ENCODE measurements at places on chromosomes 6 and 20.
A peak's percentile ranks its signal among the peaks of the same experiment; 100 is the strongest.

DNA sequence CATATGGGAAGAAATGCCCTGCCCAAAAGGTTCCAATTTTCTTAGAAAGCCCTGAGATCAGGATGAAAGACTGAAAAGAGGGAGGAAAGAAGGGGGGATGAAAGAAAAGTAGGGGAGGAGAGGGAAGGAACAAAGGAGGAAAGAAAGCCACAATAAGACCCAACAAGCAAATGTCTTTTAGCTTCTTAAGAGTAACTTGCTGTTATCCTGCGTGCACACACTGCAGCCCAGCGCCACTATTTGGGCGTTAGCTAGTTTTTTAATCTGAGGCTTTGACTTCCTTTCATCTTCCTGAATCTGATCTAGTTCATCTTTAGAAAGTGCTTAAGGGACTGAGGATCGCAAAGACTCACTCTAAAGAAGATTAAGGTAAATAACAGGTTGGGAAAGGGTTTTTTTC lies 77.4 kb upstream of the HDDC2 start:
- no peak for DNase-seq

DNA sequence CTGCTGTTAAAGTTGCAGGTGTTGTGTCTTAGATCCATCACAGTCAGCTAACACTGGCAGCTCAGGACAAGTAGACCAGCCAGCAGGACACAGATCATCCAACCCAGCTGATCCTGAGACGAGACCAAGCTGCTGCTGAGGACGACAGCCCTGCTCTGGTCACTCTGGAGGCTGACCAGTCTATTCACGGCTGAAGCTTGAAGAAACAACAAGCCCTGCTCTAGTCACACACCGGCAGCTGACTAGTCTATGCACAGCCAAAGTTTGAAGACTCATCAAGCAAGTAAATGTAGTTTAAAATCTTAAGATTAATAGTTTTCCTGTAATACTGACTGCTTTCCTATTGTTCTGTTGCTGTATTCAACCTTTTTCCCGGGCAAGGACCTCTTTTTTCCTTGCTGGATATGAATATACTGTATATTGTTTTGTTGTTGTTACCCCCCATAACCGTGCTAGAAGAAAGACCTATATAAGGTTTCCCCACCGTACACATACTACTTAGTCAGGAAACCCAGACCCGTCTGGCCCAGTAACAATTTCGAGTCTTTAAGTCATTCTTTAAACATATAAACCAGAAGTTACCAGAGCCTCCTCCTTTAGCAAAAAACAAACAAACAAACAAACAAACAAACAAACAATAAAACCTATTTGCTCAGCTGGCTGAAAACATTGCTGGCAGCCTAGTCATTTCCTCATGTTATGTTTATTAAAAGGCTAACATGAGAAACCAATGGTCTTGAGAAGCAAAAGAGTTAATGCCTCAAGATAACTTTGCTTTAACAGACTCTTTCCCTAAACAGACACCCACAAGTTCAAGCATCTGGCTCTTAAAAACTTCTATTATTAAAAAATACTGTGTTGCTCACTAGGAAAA lies 16.7 kb upstream of the GSTA3 start:
- no peak for DNase-seq

DNA sequence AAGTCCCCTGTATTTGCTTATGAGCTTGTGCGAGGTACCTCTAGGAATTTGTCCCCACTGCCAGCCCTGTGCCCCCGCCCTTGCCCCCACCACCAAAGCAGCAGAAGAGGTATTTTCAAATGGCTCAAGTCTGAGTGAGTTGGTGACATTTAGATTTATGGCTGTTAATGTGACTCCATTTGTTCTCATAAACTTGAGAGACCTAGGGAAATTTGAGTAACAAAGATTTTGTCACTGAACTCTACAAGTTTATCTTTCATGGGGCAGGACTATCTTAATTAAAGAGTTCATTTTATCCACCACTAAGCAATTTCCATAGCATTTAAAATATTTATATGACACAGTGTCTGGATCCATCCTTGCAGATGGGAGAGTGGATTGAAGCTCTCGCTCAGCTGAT lies 108.5 kb downstream of the PRND start:
- no peak for DNase-seq

GRCh38 chr6:26097268-26097875 lies 10.1 kb downstream of the HFE start:
- peak; percentile 55 for DNase-seq

DNA sequence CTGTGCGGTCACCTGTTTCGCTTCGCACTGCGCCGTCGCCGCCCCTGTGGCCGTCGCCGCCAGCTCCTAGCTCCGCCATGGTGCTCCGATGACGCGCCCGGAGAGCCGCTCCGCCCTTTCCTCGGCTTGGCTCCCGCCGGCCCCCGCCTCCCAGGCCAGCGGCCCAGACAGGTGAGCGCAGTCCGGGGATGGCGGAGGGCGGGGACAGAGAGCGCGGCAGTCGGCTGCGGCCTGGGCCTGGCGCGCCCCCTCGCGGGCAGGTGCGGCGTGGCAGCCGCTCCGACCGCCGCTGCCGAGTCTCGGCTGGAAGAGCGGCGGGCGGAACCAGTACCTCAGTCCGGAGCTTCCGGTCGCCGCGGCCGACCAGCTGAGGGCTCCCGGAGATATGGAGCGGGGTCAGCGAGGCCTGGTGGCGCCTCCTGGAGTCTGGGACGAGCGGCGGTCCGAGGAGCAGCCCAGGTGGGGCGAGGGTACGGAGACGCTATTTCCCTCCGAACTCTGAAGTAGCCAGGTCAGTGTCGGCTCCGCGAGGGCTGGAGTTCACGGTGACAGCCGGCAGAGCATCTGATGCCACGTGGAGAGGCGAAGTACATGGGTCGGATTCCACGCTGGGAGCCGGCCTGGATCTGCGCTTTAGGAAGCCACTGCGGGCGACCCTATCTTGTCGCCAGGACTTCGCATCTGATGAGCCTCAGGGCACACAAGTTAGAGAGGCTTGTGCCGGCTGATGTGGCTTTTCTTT lies at the start of gene MAP7:
Gene MAP7, minus strand, starts transcription at position 93 of the 742 bp plus-strand sequence. Its CDS starts 14 bp downstream, at position 79.
- DNase-seq, result peak; percentile 73

- DNase-seq, result no peak
Observed at GRCh38 chr6:138844192-138844591, 48.3 kb downstream of the ECT2L start.

- no peak for DNase-seq
Observed at GRCh38 chr6:90326404-90327057, 29.9 kb upstream of the BACH2 start.

DNA sequence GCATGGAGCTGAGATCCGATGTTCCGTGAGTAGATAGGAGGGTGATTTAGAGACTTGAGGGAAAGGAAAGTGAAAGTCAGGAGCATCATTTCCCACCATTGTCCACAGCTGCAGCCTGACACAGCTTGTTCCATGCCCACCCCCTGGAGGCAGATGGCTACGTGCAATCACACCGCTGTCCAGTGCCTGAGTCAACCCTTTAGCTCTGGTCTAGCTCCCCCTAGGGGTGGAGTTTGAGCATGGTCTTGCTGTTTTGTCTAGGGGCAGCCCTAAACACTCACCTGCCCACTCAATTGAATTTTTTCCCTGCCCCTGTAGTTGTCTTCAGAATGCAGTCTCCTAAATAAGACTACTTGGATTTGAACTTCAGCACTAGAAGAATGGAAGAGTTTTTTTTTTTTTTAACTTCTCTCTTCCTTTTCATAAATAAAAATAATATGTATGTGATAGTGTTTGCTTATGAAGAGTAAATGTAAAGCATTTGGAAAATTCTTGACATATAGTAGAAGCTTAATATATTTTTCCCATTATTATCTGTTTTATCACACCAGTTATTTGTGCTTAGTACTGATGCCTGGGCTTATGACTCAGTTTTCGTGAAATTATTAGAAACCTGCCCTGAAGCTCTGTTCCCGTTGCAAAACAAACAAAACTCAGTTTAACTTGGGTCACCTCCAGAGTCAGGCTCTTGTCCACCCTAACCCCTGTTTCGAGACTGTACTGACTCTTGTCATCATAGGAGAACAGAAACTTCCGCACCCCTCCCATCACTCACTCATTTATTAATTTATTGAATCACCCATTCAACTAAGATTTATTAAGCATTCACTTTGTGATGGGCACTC lies 814.8 kb downstream of the MAFB start:
- no peak for DNase-seq

GRCh38 chr20:38601216-38602184 lies at the start of gene ARHGAP40:
ARHGAP40 (plus strand) TSS chr20:38601809.
- no peak for DNase-seq

- DNase-seq, result no peak
Observed at GRCh38 chr20:58744836-58745235, 52.2 kb downstream of the NPEPL1 start.

GRCh38 chr20:20195021-20195705 lies 142.8 kb downstream of the CFAP61 start:
- no peak for DNase-seq

GRCh38 chr20:45592574-45593189 lies 13.6 kb upstream of the WFDC8 start:
- DNase-seq, result no peak

DNA sequence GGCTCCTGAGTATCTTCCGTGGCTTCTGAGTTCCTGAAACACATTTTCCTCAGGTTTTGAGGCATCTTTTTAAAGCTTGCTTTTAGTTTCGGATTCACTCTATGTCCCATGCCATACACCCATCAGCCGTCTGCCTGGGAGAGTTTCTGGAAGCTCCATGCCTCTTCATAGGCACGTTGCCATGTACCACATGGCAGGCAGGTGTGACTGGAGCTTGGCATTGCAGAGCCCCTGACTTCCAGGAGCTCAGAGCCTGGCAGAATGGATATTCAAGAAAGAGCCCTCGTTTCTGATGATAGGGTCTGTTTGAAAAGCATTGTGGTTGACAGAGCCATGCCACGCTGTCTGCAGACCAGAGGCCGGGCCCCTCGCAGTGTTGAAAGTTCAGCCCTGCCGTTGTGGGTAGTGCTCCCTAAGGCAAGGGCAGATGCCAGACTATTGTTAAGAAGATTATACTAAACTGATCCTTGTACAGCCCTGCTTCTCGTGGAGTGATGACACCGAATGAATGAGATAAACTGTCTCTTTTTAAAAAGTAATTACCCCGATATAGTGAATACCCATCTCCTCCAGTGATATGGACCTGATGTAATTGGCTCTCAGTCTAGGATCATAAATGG lies 100.0 kb downstream of the RPP40 start:
- DNase-seq, result no peak

DNA sequence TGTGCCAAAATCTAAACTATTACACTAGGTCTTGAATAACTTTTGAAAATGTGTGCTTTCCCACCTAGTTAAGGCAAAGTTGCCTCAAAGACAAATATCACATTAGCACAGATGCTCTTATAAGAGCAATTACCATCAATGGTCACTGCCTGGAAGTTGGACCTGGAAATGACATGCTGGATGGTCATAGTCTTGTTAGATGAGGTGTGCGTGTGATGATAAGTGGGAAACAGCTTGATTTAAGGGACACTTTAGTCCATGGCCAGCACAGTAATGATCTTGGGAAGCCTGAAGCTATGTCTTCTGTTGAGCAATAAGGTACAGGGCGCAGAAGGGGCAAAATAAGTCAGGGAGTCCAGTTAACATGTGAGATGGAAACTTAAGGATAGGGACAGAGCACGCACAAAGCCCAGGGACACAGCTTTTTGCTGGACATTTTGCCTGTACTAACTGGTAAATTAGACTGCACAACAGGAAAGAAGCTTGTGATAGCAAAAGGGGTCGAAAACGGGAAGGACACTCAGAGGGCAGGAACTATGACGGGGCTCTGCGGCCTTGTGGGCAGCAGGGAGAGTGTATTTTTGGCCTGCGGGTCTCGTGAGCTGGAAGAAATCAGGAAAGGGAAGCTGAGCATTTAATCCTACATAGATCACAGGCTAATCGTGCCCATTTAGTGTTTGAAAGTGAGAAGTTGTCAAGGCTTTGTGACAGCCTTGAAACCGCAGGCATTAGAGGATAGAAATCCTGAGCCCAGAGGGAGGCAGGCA lies 66.7 kb upstream of the BMP2 start:
- no peak for DNase-seq

DNA sequence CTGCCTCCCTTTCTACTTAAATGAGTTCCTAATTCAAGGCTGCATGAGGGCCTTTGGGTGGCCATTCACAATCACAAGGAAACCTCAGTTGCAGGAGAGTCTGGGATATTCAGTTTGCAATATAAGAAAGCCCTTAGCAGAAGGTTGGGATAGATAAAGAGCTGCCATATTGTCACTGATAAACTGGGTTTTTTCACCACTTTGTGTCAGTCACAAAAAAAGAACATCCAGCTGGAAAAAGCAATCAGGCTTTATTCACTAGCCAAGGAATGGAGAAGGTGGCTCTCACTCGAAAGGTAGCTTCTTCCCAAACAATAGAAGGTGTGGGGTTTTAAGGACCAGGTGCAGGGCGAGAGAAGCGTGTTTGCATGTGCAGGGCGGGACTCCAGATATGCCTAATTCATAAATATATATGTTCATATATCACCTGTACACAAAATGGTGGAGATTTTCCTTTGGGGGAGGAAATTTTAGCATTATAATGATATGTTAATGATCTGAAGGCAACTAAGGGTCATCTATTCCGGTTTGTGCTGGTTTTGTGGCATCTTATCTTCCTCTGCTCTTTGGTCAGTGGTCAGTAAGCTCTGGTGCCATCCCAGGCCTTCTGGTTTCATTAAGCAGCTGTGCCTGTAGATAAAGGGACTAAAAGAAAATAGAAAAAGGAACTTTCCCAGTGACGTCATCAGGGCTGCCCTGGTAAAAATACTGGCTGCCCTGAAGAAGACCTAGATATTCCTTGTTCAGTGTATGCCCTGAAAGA lies 97.1 kb upstream of the IYD start:
- DNase-seq, result no peak

- DNase-seq, result no peak
Observed at GRCh38 chr6:31139599-31139998, 733 bp upstream of the PSORS1C2 start.

DNA sequence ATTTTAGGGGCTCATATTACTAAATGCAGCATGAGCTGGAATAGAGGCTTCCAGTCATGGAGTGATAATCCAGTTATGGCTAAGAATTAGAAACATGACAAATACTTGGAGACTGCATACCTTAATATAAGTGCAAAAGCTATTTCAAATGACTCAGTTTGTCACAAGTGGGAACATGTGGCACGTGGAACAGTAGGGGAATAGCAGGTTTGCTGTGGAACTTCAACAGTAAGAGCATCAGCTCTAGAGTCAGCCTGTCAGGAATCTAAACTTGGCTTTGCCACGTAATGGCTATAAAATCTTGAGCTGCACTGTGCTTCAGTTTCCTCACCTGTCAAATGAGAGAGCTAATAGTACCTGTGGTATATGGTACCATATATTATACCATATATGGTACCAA lies 62.1 kb downstream of the HTR1B start:
- DNase-seq, result no peak

- no peak for DNase-seq
Observed at GRCh38 chr6:40933864-40934263, 105.2 kb downstream of the UNC5CL start.

- no peak for DNase-seq
Observed at GRCh38 chr20:48629960-48630315, 197.9 kb downstream of the PREX1 start.
